ENCODE measurements at places on chromosomes 6 and 20.

GRCh38 chr6:39079197-39080125 lies 30.9 kb downstream of the GLP1R start:
- no peak for DNase-seq

- DNase-seq: no peak
Observed at GRCh38 chr6:75283907-75284631, 523 bp downstream of the TMEM30A start.

DNA sequence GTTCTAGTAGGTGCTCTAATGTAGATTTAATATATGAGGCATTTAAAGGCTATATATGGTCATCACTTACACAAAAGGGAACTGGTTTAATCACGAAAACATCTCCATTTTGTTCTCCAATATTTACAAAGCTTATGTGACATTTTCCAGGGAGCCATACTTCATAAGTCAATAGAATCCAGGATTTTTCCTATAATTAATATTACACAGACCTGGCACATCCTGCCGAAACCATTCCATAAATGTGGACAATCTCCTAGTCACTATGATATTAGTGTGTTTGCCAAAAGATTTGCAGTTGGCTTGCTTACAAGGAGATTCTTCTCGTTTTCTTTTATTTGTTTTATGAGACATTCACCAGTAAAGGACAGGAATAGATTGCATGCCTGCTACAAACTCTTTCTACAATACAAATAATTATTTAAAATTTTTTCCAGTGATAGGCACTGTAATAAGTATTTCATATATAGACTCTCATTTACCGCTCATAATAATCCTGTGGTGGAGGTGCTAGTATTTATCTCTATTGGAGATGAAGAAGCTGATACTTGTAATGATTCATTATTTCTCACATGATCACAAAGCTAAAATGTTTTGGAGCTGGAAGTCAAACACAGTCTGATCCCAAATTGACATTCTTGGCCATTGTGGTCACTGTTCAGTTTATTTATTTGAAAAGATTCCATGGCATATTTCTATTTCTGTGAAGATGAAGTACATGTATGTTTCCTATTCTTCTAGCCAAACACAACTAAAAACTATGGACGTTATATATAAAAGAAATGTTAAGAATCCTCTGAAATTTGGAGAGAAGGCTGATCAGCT lies 597.0 kb downstream of the HTR1B start:
- no peak for DNase-seq

- DNase-seq: no peak
Observed at GRCh38 chr20:29306390-29307072, 1950.9 kb upstream of the DEFB115 start.

DNA sequence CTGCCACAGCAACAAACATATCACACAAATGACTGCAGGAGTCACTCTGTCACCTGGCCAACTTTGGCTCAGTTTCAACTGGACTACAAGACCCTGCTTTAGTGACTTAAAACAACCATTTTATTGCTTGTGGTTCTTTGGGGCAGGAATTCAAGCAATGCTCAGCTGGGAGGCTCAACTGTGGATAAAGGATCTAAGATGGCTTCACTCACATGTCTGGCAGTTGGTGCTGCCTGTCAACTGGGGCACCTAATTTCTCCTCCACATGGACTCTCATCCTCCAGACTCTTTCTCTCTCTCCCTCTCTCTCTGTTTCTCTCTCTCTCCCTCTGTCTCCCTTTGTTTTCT lies 2.8 kb upstream of the EPB41L2 start:
- no peak for DNase-seq

- DNase-seq: no peak
Observed at GRCh38 chr6:25013246-25013645, 77.5 kb upstream of the RIPOR2 start.

DNA sequence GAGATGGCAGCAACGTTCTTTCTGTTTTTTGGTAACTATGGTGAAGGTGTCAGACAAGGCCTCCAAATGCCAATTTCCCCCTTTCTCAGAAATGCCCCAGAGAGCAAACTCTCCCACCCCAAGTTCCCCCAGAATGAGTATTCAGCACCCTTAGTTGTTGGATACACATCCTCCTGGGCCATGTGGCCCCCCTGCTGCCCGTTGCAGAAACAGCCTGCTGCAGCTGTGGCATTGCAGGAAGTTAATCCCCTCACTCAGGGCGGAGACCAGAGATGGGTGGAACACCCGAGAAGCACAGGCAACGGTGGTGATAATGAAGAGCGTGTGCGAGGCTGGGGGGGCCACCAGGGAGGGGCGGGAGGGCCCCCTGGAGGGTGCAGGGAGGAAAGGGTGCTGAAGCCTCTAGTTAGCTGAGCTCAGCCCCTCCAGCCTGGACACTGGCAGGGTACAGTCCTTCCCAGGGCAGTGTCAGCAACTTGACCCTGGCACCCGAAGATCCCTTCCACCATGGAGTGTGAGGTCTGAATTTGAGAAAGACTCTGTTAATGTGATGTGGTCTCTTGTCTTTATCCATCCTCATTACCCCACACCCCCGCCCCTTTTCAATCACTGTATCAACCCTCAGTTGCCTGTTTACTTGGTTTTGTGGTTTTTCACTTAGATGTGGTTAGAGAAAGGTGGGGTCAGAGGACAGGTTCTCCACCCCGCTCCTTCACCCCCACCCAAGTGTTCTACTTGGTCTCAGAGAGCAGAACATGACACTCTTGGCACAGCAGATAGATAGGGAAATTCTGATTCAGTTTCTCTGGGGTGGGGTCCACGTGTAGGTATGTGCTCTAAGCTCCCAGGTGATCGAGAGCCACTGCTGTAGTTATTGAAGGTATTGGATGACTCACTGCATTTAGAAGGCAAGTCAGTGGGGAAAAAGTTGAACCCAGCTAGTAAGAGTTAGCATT lies 208.8 kb upstream of the SUPT3H start:
- DNase-seq: no peak

- DNase-seq: no peak
Observed at GRCh38 chr20:8152847-8153246, 20.8 kb downstream of the PLCB1 start.

All from mucosa of gallbladder (tissue), 1 donor.